Kidney (tissue), 22 donors: ENCODE measurements at places on chromosomes 6 and 20. TPM values are rescaled to one million over a fixed set of nuclear protein-coding genes. Genes with fewer than 3 reads are reported as not detected.

TDP2 gene
- total RNA-seq = 33.0 TPM

RUNX2 gene
- 4.7 TPM for total RNA-seq

RPRD1B gene
- 34.4 TPM for total RNA-seq

TRIM40 gene
- not detected for total RNA-seq

SLC17A4 gene
- 1.8 TPM for total RNA-seq

BCAS1 gene
- total RNA-seq = 4.8 TPM

ID4 gene
- 60.4 TPM for total RNA-seq

GPR6 gene
- total RNA-seq = not detected

LSM2 gene
- 41.6 TPM for total RNA-seq

CST5 gene
- total RNA-seq = not detected

DNA sequence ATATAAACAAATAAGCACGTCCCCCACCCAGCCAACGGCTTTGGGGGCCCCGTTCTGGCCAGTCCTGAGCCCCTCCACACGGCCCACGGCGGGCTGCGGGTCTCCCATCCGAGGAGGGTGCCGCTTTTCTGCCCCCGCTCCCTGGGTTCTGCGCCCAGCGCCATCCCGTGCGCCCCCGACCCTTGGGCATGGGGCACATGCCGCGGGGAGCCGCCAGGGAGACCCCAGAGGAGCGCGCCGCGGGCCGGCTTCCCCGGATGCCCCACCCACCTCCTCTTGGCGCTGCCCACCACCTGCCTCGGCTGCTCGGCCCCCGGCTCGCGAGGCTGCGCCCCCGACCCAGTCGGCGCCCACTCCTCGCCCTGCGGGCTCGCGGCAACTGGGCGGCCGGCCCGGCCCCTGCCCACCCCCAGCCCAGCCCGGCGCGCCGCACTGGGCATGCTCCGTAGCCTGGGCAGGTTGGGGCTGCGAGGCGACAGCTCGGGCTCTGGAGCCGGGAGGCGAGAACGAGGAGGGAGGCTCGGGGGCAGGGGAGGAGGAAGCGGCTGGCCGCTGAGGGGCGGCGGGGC is 570 bp upstream of the PLCB4 start:
- no peak overlapping the region for H3K27ac ChIP-seq
- no peaks in the 10 kb centered on the region for H3K27me3 ChIP-seq
- DNase-seq = peak; percentile 84
- peak overlapping the region; percentile 77 for H3K4me3 ChIP-seq

GRCh38 chr6:39892490-39893129 is 41.7 kb downstream of the MOCS1 start:
- H3K4me1 ChIP-seq = no peaks in the 10 kb centered on the region
- H3K4me3 ChIP-seq = no peak overlapping the region
- H3K36me3 ChIP-seq = no peaks in the 10 kb centered on the region
- H3K27ac ChIP-seq = no peak overlapping the region
- no peaks in the 10 kb centered on the region for H3K27me3 ChIP-seq
- no peak for DNase-seq

DNA sequence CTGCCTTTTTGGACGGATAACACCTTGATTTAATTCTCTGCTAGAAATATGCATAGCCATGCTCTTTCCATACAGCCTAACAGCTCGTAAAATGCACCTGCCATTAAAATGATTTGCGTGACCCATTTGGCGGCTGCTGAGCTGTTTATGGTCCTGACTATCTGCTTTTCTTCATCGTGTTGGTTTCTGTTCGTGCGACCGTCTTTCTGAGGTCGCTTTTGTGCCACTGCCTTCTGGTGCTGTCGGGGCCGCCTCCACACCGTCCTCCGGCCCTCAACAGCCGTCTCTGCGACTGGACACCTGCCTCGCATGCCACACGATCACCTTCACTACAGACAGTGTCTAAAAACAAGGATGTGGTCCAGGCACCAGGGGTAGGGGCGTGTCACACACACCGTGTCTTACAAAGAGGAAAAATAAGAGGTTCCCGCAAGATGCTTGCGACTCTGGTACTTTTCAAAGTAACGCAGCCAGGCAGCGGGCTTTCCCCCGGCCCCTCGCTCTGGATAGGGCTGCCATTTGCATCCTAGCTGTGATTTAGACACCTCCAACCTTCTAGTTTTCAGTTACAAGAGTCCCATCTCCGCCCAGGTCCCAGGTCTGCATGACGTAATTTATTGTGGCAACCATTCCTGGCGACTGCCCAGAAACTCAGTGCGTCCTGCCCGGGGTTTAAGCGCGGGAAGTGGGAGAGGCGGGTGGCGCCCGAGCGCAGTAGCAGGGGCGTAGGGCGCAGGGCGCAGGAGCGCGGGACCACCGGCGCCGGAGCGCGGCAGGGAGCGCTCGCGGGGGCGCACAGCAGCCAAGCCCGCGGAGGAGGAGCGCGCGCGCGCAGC is at the start of gene STMND1:
Gene STMND1 (plus strand): TSS at position 629 of the 836 bp plus-strand sequence. CDS start 208 bp downstream, outside the sequence.
- H3K27ac ChIP-seq = no peak within 1 kb of the TSS
- no peaks in the 10 kb centered on the region for H3K36me3 ChIP-seq
- DNase-seq = peak; percentile 89
- peak within 1 kb of the TSS; percentile 62 for H3K4me3 ChIP-seq
- H3K4me1 ChIP-seq = no peaks in the 10 kb centered on the region

DNA sequence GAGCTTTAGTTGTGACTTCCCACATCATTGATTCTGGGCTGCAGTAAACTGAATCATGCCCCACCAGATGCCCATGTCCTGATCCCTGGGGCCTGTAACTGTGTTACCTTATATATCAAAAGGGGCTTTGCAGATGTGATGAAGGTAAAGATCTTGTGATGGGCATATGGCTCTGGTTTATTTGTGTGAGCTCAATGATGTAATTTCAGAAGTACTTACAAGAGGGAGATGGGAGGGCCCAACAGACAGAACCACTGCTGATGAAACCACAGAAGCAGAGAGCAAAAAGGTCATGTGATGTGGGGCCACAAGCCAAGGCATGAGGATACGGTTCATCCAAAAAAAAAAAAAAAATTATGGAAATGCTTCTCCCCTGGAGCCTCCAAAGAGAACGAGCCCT is 118.7 kb downstream of the TOX2 start:
- H3K36me3 ChIP-seq = no peaks in the 10 kb centered on the region
- H3K27me3 ChIP-seq = no peaks in the 10 kb centered on the region
- H3K4me1 ChIP-seq = no peaks in the 10 kb centered on the region
- no peak for DNase-seq

DNA sequence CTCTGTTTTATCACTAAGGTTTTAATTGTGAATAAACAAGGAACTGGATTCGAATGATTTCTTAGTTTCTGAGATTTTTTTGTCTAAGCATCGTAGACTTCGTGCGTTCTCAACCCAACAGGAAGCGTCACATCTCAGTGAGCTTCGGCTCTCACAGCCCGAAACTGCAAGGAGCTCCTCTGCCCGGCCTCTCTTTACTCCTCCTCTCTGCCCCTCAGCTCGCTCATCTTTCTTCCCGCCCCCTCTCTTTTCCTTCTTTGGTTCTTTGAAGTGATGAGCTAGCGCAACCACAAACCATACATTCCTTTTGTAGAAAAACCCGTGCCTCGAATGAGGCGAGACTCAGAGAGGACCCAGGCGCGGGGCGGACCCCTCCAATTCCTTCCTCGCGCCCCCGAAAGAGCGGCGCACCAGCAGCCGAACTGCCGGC is 480 bp upstream of the NT5E start:
- no peaks in the 10 kb centered on the region for H3K36me3 ChIP-seq
- peak overlapping the region; percentile 49 for H3K27ac ChIP-seq
- H3K4me3 ChIP-seq = peak overlapping the region; percentile 78
- peaks cover 3% of the 10 kb centered on the region for H3K4me1 ChIP-seq
- peak; percentile 51 for DNase-seq

DNA sequence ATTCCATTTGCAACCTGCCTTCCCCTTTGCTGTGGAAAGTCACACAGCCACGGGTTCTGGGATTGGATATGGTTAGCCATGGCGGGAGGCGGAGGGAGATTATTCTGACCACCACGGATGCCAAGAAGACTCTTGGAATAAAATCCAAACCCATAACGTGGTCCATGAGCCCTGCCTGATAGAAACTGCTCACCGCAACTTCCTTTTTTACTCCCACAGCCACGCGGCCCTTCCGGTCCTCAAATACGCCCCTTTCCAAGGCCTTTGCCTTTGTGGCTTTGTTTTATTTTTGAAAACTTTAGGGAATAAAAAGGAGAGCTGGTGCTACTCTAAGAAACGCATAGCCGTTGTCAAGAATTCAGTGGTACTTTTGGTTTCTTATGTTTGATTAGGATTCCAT is 602.5 kb upstream of the CDH4 start:
- no peak for DNase-seq
- H3K36me3 ChIP-seq = no peaks in the 10 kb centered on the region
- no peaks in the 10 kb centered on the region for H3K27me3 ChIP-seq
- no peaks in the 10 kb centered on the region for H3K4me1 ChIP-seq
- H3K27ac ChIP-seq = no peak overlapping the region
- no peak overlapping the region for H3K4me3 ChIP-seq

- no peak overlapping the region for H3K27ac ChIP-seq
- no peak for DNase-seq
- no peaks in the 10 kb centered on the region for H3K27me3 ChIP-seq
Measured at GRCh38 chr20:45781391-45781931, 10.2 kb downstream of the WFDC3 start.

DNA sequence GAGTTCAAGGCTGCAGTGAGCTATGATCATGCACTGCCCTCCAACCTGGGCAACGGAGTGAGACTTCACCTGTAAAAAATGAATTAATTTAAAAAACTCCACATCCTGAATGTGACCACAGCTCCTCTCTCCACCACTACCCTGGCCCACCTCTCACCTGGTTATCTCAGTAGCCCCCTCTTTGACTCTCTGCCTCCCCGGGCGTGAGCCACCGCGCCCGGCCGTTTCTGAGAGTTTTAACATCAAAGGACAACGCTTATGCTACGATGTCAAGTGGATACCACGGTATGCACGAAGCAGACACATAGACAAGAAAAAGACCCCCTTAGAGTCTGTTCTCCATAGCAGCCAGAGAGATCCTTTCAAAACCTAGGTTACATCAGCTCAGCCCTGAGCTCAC is 48.7 kb downstream of the FGD2 start:
- DNase-seq = no peak
- no peaks in the 10 kb centered on the region for H3K36me3 ChIP-seq
- no peak overlapping the region for H3K4me3 ChIP-seq
- H3K27me3 ChIP-seq = no peaks in the 10 kb centered on the region
- H3K27ac ChIP-seq = no peak overlapping the region

- H3K27ac ChIP-seq = peak overlapping the region; percentile 39
- H3K4me3 ChIP-seq = no peak overlapping the region
- no peaks in the 10 kb centered on the region for H3K27me3 ChIP-seq
- DNase-seq = peak; percentile 81
Measured at GRCh38 chr6:43698584-43699349, 11.2 kb upstream of the MRPS18A start.

DNA sequence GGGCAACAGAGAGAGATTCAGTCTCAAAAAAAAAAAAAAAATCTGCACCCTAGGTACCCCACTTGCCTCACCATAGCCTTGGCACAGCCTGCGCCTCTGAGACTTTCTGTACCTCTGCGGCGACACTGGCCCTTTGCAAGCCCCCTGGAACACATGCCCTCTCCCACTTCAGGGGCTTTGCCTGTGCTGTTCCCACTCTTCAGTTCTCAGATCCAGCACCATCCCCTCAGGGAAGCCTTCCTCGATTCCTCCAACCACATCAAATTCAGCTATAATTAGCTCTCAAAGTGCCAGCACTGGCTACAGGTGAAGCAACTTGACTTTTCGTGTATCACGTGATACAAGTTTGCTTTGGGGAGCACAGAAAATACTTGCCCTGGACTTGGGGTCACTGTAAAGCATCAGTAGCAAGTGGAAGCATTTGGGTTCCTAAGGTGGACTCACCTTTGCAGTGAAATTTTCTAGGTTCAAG is 2.1 kb upstream of the UBE2V1 start:
- peak overlapping the region; percentile 86 for H3K4me3 ChIP-seq
- H3K4me1 ChIP-seq = peaks cover 2% of the 10 kb centered on the region
- no peaks in the 10 kb centered on the region for H3K27me3 ChIP-seq
- H3K36me3 ChIP-seq = no peaks in the 10 kb centered on the region

- H3K36me3 ChIP-seq = no peaks in the 10 kb centered on the region
- no peaks in the 10 kb centered on the region for H3K27me3 ChIP-seq
- no peak overlapping the region for H3K4me3 ChIP-seq
- no peaks in the 10 kb centered on the region for H3K4me1 ChIP-seq
- H3K27ac ChIP-seq = no peak overlapping the region
Measured at GRCh38 chr6:44176762-44177509, 18.3 kb downstream of the CAPN11 start.

- peak; percentile 89 for DNase-seq
- no peaks in the 10 kb centered on the region for H3K27me3 ChIP-seq
- H3K36me3 ChIP-seq = no peaks in the 10 kb centered on the region
- H3K4me1 ChIP-seq = peaks cover 3% of the 10 kb centered on the region
Measured at GRCh38 chr6:4358414-4359107, 223.2 kb upstream of the ECI2 start.

GRCh38 chr6:169604076-169604475 is 97.8 kb downstream of the WDR27 start:
- no peaks in the 10 kb centered on the region for H3K27me3 ChIP-seq
- H3K36me3 ChIP-seq = no peaks in the 10 kb centered on the region
- H3K27ac ChIP-seq = no peak overlapping the region
- no peak for DNase-seq
- H3K4me3 ChIP-seq = no peak overlapping the region

- no peaks in the 10 kb centered on the region for H3K36me3 ChIP-seq
- no peak overlapping the region for H3K27ac ChIP-seq
- no peaks in the 10 kb centered on the region for H3K27me3 ChIP-seq
Measured at GRCh38 chr20:20342066-20342465, 25.8 kb upstream of the INSM1 start.

GRCh38 chr20:50911716-50912115 is 19.5 kb downstream of the ADNP start:
- no peak for DNase-seq
- H3K36me3 ChIP-seq = no peaks in the 10 kb centered on the region
- no peak overlapping the region for H3K27ac ChIP-seq
- H3K27me3 ChIP-seq = no peaks in the 10 kb centered on the region
- peaks cover 6% of the 10 kb centered on the region for H3K4me1 ChIP-seq
- H3K4me3 ChIP-seq = no peak overlapping the region

DNA sequence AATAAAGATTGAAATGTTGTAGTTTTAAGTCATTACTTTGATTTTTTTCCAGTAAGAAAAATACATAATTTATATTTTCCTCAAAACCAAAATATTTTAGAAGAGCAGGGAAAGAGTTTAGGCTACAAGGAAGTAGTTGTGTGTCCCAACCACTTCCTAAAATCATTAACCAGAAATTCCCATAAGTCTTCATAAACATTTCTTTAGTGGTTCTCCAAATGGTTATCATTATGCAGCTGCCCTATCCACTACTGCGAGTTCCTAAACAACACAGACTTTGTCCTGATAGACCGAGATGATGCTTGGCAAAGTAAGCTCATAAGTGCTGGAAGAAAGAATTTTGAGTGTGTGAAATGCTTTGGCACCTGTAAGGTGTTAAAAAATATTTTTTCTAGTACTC is 93.6 kb downstream of the ARMC2 start:
- H3K4me3 ChIP-seq = no peak overlapping the region
- DNase-seq = no peak

- no peaks in the 10 kb centered on the region for H3K36me3 ChIP-seq
- H3K4me1 ChIP-seq = peaks cover 21% of the 10 kb centered on the region
- no peak for DNase-seq
- H3K4me3 ChIP-seq = no peak overlapping the region
- peak overlapping the region; percentile 53 for H3K27ac ChIP-seq
- no peaks in the 10 kb centered on the region for H3K27me3 ChIP-seq
Measured at GRCh38 chr6:35392111-35392702, 49.8 kb downstream of the PPARD start.
